Right ventricle myocardium superior (tissue), 1 donor: ENCODE measurements at places on chromosomes 12 and 14. TPM values are rescaled to one million over a fixed set of nuclear protein-coding genes. Genes with fewer than 3 reads are reported as not detected.
A peak's percentile ranks its signal among the peaks of the same experiment; 100 is the strongest.

CCDC175 gene
- total RNA-seq: not detected

RACGAP1 gene
- total RNA-seq: 5.6 TPM

DNA sequence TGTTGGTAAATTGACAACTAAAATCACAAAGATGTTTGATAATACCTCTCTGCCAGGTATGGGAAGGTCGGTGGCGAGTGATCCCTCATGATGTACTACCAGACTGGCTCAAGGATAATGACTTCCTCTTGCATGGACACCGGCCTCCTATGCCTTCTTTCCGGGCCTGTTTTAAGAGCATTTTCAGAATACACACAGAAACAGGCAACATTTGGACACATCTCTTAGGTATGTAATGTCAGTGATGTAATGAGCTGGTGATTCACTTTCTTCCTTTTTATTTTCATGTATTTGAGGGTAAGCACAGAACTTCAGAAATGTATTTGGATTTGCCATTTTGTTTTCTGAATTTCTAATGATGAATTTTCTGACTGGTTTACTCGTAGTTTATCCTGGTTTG is 42.6 kb upstream of the LRTM2 start:
- no peak for DNase-seq

DNA sequence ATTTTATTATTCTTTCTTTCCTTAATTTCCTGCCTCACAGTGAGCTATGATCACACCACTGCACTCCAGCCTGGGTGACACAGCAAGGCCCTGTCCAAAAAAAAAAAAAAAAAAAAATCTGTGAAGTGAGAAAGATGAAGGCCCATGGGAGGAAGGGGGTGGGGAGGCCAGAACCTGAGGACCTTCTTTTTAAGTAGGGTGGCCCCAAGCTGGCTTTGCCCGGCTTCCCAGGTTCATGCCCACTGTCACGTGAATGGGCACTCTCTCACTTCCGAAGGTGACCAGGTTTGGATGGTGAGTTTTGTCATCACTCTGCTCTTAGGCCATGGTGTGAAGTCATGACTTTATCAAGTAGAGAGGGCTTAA is 82.3 kb downstream of the TNFAIP2 start:
- no peak for DNase-seq

- DNase-seq: no peak
Measured at GRCh38 chr12:66627270-66627987, 51.4 kb downstream of the GRIP1 start.

DNA sequence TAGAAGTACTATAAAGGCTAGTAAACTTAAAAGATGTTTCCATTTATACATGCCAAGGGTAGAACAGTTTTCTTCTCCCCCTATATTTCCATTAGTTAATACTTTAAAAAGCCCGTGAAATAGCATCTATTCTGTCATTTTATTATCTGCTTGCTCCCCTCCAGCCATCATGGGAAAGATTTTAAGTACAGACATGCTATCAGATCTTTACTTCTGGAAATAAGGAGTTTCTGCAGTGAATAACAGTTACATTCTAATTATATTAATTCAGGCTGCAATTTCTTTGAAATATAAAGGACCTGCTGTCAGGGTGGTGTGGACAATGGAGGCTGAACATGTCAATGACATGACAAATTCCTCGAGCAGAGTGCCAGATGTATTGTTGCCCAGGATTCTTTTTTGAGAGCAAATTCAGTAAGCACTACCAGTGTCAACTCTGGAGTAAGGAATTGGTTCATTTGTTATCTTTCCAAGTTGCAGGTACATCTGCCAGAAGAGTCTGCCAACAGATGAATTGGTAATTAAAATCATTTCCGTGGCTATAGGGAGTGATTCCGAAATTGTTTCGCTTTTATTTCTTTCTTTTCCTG is 151.3 kb downstream of the BTG1 start:
- DNase-seq: no peak

GRCh38 chr12:115450017-115450416 is 766.0 kb upstream of the TBX3 start:
- DNase-seq: no peak

DNA sequence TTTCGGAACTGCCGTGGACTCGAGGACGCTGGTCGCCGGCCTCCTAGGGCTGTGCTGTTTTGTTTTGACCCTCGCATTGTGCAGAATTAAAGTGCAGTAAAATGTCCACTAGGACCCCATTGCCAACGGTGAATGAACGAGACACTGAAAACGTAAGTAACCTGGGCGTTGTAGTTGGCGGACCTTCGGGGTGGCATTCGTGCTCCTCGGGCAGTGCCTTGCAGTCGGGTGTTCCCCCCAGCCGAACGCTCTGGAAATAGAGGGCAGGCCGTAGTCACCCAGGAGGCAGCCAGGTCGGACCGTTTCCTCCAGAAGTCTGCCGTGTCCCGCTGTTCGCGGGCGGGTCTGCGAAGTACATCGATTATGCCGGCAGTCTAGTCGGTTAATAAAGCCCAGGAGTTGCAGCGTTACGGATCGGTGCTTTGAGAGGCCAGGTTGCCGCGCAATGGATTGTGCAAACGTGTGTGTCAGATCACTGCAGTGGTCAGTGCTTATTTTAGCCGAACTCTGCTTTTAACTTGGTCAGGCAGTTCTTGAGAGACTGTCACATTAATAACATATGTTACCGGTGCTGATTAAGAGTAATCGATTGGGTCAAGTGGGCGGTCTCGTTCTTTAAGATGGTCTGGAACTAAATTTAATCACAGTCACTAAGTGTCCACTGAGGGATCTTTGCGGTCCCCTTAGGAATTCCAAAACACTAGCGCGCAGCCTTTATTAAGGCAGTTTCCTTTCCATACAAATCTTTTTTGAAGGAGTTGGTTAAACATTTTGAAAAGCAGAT is 906 bp downstream of the MARK3 start:
- peak; percentile 50 for DNase-seq
